ENCODE measurements at places on chromosomes 7 and 10.

DNA sequence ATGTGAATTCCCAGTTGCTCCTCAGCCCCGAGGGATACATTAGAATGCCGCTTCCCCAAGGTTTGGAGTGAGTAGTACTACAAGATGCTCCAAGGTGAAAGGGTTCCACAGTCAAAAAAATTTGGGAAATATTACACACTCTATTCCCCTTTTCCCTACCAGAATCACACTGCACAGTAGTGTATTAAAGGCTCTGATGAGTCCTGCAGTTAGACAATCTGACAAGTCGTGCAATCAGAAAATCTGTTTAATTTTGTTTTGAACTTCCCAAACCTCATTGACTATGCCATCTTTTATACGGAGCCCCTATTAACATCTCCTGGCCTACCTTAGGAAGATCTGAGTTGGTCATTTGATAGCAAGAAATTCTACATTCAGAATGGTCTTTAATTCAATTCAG lies 13.6 kb upstream of the UCMA start:
- no peak for DNase-seq

- DNase-seq: no peak
Observed at GRCh38 chr7:6420680-6421079, 27.1 kb downstream of the DAGLB start.

GRCh38 chr10:33353334-33353733 lies 18.9 kb upstream of the NRP1 start:
- no peak for DNase-seq

- DNase-seq: no peak
Observed at GRCh38 chr7:133431134-133431724, 178.4 kb downstream of the EXOC4 start.

DNA sequence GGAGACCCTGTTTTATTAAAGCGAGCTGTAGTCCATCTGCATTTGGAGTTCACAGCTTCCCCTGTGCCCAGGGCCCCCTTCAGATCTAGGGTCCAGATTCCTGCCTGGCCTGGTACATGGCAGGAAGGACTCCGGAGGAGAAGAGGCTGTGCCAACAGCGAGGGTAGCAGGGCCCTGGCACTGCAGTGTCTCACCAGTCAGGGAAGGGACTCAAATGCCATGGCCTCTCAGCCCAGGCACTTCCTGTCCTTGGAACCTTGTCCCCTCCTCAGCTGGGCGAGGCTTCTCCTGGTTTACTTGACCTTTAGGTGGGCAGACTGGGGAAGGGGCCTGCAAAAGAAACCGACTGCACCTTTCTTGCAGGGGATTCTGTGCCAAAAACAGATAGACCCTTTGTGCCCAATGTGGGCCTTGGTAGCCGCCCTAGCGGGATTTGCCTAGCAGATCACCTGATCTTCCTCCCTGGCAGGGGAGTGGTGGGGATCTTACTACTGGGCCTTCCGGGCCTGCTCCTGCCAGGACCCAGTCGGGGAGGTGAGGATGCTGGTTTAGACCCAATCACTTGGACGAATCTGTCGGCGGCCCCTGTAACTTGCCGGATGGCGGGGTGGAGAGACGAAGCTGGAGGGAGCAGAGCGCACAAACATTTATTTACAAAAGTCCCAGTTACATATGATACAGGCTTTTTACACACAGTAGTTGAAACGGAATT lies 161.9 kb downstream of the RNF216 start:
- DNase-seq: no peak

DNA sequence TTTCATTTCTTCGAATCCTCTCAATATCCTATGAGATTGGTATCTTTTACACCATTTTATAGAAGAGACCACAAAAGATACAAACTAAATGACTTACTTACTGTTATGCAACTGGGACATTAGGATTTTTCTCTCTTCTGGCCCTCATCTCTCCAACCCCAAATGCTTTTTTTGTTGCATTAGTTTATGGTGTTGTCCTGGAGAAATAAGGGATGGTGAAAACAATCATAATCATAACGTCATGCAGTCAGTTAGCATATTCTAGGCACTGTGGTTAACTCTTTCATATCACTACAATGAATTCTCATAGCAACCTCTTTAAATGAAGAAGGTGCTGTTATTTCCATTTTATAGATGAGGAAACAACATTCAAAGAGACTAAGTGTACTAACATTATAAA lies 104.6 kb downstream of the PON1 start:
- no peak for DNase-seq

- DNase-seq: no peak
Observed at GRCh38 chr10:78436706-78437406, 403.2 kb downstream of the RPS24 start.

DNA sequence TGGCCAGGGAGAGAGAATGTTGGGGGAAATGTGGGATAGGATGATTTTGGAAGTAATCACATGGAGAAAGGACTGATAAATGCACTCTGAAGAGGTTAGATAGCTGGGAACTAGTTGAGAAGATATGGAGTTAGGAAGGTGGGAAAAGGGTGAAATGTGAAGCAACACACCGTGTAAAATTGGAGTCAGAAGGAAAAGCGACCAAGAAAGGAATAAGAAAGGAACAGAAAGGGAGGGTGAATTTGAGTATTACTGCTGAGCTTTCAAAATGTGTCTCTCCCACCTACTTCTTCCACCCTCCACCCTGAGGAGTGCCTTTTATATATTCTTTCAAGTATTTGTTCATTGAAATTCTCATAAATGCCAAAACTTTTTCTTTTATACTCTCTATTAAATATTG lies 171.8 kb downstream of the BMPER start:
- no peak for DNase-seq

DNA sequence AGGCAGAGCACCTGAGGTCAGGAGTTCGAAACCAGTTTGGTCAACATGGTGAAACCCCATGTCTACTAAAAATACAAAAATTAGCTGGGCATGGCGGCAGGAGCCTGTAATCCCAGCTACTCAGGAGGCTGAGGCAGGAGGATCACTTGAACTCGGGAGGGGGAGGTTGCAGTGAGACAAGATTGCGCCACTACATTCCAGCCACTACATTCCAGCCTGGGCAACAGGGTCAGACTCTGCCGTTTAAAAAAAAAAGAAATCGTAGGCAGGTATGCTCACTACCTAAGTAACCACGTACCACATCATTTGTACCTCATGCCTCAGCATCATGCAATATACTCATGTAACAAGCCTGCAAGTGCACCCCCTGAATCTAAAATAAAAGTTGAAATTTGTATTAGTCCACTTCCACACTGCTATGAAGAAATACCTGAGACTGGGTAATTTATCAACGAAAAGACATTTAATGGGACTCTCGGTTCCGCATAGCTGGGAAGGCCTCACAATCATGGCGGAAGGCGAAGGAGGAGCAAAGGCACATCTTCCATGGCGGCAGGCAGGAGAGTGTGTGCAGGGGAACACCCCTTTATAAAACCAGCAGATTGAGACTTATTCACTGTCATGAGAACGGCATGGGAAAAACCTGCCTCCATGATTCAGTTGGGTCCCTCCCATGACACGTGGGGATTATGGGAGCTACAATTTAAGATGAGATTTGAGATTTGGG lies 8.1 kb upstream of the EIF4H start:
- no peak for DNase-seq

DNA sequence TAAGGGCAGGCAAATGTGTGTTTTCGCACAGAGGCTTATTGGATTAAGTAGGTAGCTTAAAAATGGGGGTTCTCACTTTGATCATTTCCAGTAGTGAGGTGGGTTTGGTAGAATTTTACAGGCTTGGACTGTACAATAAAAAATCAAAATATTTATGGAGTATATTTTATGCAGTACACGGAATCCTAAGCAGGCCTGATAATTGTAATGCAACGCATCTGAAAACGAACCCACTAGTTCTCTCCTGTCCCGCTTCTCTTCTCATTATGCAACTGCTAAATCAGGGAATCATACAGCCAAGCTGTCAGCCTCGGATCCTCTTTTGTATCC lies 377 bp upstream of the POLR1F start:
- DNase-seq: no peak

DNA sequence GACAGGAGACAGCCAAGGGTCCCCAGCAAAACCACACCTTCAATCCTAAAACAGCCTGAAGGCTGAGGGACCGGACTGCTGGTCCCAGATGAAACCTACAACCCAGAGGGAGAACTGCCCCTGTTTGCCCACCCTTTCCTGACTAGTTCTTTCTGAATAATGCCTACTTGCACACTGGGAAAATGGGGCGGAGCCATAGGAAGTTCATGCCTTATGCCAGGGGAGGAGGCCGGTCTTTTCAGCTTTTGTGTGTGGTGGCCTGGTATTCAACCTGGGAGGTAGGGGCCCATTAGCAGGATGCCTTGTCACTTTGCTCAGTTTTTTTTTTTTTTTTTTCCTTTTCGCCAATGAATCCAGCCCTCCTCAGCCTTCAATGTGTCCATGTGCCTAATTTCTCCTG lies 20.7 kb downstream of the TOMM7 start:
- no peak for DNase-seq

GRCh38 chr10:48494611-48495010 lies 110.3 kb downstream of the ARHGAP22 start:
- DNase-seq: no peak

GRCh38 chr10:71475243-71475871 lies 78.6 kb downstream of the CDH23 start:
- DNase-seq: no peak

DNA sequence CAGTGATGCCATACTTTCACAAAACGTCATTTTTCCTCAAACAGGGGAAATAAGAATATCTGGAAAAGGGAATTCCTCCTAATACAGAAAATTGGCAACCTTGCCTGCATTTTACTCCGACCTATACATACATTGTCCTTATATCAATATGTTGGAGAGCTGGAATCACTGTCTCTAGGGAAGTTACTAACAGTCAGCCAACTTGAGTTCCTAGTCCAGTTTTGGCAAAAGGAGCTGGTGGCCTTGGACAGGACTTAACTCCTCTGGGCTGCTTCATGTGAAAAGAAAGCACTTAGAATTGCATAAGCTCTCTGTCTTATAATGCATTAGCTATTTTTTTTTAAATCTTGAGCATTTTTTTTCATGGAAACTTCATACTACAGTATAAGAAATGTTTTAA lies 174.2 kb upstream of the HGF start:
- no peak for DNase-seq

GRCh38 chr7:77736991-77737390 lies 40.7 kb downstream of the RSBN1L start:
- DNase-seq: no peak

GRCh38 chr10:79435271-79436065 lies 10.0 kb downstream of the ZCCHC24 start:
- no peak for DNase-seq

DNA sequence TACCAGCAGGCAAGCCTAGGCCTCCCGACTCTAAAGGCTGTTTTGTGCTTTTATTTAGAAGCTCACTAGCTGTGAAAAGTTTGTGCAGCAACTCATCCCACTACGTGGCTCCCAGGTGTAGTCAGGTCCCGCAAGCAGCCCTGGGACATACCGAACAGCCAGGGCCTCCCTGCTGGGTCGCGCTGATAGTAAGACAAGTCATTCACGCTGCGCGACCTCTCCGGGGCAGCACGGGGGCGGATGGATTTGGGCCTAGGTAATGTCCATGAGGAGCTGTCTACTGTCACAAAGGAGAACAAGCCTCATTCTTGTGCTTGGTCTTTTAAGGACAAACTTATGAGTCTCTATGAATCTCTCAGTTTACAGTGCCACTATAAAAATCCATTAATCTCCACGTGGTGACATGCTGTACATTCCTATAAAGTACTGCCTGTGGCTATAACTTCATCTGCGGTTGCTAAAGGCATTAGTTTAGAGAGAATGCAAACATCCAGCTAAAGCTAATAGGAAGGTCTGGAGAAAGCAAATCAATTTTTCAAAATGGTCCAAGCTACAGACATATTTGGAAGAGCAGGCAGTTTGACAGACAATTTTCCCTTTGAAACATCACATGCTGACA lies 546.8 kb downstream of the PHTF2 start:
- DNase-seq: no peak

GRCh38 chr7:27079234-27079975 lies 16.4 kb downstream of the HOXA1 start:
- DNase-seq: no peak

DNA sequence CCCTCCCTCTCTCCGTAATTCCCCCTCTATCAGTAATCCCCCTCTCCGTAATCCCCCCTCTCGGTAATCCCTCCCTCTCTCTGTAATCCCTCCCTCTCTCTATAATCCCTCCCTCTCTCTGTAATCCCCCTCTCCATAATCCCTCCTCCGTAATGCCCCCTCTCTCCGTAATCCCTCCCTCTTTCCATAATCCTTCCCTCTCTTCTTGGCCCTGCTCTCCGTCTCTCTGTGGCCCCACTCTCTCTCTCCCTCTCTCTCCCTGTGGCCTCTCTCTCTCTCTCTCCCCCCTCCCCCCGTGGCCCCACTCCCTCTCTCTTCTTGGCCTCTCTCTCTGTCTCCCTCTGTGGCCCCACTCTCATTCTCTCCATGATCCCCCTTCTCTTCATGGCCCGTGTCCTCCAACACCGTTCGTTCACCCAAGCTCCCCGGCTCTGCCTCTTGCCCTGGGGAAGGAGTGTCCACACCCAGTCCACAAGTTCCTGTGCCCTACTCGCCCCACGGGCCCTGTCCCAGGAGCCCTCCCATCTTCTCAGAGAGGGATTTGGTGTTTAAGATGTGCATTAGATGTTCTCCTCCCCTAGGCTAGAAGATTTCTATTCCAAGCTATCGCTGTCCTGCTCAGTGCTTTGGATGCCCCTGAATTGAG lies 19.8 kb downstream of the SHH start:
- no peak for DNase-seq

GRCh38 chr10:51530541-51530940 lies 168.9 kb downstream of the CSTF2T start:
- no peak for DNase-seq

DNA sequence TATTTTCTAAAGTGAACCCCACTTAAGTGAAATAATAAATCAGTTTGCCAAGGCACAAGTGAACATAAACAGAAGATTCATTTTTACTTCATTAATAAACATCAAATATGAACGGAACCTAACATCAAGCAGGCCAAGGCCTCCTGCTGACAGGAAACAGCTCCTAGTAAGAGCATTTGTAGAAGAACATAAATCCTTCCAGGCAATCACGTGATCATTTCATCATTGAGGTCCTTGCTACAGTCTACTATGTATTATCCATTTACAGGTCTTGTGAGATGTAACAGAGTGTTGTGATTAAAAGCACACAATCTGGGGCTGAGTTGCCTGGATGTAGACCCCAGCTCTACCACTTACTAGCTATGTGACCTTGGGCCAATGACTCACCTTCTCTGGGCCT lies 70.6 kb downstream of the CALD1 start:
- DNase-seq: no peak

DNA sequence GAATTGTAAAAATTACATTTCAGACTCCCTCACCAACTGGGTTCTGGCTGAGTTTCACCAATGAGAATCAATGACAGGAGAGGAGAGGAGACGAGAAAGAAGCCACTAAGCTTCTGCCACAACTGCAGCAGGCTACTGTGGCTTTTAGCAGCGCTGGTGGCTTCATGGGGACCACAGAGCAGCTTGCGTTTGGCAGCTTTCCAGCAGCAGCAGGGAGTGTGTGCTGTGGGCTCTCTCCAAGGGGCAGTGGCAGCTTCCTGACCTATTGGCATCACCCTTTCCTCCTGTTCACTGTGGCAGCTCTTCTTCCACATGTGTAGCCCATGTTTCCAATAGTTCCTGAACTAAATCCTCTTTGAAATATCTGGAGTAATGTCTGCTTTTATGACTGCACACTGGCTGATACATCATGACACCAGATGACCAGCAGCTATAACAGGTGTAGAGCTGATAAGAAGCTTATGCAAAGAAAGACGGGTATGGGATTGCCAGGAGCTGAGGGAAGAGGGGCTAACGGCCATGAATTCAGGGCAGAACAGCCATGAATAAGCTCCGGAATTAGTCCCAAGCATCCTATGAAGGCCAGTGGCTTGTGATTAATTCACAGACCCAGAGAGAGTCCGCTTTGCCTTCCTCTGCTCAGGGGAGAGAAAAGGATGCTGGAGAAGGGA lies 46.8 kb downstream of the KCNH2 start:
- no peak for DNase-seq

GRCh38 chr7:130996205-130996832 lies 262.3 kb upstream of the KLF14 start:
- DNase-seq: no peak
